Activated CD8-positive, alpha-beta memory T cell treated with anti-CD3 and anti-CD28 coated beads for 24 hours (primary cell): ENCODE measurements at places on chromosomes 2 and 18.

GRCh38 chr18:59910967-59911366 is 11.2 kb downstream of the PMAIP1 start:
- DNase-seq = no peak

DNA sequence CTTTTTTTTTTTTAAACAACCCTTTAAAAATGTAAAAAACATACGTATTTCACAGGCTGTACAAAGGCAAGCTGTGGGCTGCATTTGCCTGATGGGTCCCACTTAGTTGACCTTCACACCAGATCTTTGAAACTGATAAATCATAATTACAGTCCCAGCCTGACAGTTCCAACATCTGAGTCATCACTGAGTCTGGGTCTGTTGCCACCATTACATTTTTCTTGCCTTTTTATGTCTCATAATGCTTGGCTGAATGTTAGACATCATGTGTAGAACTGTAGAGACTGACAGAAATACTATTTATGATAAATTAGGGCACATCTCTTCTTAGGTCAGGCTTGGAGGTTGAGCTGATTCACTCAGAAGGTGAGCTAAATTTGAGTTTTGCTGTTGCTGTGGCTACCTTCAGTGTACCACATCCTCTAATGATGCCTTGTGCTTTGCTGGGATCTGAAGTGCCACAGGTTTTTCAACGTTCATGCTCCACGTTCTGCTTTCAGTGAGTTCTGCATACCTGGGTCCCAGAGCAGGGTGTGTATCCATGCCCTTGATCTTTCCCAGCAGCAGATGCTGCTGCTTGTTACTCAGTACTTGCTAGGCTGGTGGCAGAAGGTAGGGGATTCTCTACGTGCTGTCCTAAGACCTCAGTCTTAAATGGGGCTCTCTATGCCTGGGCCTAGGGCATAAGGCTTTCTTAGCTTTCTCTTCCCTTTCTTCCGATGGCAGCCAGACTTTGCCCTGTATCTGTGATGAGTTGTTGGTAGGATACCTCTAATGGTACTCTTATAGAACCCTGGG is 160.6 kb upstream of the SMAD7 start:
- DNase-seq = no peak

DNA sequence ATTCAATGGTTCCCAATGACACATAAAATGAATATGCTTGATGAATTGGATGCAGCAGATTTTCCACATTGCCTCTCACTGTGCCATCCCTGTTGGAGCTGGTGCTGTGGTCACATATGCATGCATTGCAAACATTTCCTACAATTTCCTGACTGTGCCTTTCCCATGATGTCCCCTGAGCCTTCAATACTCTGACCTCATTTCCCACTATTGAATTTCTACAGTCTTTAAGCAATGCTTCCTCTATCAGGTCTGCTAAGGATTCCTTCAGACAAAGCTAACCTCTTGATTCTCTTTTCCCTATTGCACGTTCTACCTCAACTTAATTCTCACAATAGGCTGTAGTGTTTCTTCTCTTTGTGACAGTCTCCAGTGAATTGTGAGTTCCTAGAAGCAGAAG is 342.5 kb upstream of the CRIM1 start:
- no peak for DNase-seq

DNA sequence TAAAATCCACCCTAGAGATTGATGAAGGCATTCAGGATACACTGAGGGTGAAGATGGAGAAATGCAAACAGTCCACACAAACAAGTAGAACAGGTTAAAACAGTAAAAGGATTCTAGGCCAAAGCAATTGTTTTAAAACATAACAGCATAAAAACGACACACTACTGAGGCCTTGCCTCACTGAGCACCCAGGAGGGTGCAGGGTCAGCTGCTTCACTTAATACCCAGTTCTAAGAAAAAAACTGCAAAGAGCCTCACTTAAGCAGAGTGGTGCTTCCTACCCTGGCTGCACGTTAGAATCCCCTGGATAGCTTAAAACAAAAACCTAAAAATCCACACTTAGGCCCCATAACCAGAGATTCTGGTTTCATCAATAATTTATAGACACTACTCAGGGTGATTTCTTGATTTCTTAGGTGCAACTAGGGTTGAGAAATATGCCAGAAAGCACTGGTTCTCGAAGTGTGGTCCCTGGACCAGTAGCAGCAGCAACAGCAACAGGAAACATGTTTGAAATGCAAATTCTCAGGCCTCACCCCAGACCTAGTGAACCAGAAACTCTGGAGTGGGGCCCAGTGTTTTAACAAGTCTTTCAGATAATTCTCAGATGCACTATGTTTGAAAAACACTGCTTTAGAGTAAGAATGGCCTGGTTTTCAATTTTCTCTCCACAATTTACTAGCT is 279.1 kb downstream of the ZEB2 start:
- DNase-seq = no peak

- no peak for DNase-seq
Observed at GRCh38 chr18:6683112-6683876, 46.2 kb upstream of the ARHGAP28 start.

GRCh38 chr2:199471443-199472057 is 13.8 kb upstream of the SATB2 start:
- no peak for DNase-seq
